Right lobe of liver (tissue), 6 donors: ENCODE measurements at places on chromosomes 7 and 10.
A peak's percentile ranks its signal among the peaks of the same experiment; 100 is the strongest.

- DNase-seq = no peak
These were observed 15.3 kb downstream of the PLAU start for GRCh38 chr10:73926152-73926764.

GRCh38 chr10:71213761-71214440 is 1.5 kb downstream of the UNC5B start:
- peak; percentile 36 for DNase-seq

DNA sequence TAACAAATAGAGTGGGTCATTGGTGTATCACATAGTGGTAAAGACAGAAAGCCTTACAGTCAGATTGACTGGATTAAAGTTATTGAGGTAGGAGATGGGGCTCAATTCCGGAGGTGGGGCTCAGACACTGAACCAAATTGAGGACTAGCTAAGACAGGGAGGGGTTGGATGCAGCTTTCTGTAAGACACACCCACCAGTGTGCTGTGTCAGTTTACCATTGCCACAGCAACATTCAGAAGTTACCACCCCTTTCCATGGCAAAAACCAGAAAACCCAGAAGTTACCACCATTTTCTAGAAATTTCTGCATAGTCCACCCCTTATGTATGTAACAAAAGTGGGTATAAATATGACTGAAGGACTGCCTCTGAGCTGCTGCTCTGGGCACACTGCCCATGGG is 167.6 kb upstream of the TMEM72 start:
- DNase-seq = no peak

DNA sequence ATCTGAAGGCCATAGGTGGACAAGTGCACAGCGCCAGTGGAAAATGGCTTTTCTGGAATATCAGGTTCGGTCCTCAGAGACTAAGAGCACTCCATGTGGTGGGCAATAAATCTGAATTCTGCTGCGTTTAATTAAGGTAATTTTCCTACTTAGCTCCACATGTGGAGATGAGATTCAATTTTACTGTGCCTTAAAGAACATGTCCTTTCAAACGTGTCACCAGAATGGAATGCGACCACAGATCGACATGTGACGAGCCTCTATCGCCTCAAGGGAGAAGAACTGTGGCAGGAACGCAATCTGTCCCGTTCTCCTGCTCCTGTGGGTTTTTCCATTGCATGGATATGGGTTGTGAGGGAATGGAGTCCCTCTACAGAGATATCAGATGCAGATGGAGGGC is 205.3 kb upstream of the ZNF32 start:
- DNase-seq = no peak

- DNase-seq = no peak
These were observed 237.0 kb downstream of the WDR37 start for GRCh38 chr10:1293157-1293556.

DNA sequence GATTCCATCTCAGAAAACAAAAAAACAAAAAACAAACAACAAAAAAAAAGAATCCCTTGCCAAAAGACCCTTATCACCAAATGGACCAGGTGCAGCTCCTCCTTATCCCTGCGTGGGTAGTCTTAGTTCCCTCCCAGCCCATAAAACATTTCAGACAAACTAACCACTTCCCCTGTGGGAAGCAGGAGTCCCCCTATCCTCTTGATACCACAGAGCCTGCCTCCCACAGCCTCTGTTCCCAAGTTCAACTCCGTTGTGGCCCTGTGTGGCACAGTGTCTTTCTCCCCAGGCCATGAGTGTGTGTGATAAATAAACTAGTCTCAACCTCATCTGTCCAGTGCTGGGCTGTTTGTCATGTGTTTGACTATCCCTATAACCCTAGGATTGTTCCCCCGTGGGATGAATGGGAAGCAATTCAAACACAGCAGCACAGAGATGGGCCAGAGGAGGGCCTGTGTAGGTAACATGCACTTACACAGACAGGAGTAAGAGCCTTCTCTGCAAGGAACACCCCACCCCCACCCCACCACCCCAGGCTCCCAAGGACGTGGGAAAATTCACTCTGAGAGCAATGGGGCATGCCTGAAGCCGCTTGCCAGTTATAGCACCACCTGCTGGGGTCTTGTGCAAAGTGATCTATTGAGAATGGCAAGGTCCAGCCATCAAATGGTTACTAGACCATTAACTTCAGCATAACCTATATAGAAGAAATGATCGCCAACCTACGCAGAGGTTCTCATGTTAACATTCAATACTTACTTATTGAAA is 147.1 kb upstream of the GHITM start:
- no peak for DNase-seq

DNA sequence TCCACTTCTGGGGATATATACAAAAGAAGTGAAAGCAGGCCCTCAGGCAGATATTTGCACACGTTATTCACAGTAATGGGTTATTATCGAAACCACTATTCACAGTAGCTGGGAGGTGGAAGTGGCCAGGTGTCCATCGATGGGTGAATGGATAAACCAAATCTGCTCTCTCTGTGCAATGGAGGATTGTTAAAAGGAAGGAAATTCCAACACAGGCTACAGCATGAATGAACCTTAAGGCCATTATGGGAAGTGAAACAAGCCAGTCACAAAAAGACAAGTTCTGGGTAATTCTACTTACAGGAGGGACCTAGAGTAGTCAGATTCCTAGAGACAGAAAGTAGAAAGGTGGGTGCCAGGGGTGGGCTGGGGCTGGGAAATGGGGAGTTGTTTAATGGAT is 48.5 kb upstream of the BHLHA15 start:
- DNase-seq = no peak

- DNase-seq = no peak
These were observed 754.2 kb downstream of the GRID1 start for GRCh38 chr10:85612378-85612775.

DNA sequence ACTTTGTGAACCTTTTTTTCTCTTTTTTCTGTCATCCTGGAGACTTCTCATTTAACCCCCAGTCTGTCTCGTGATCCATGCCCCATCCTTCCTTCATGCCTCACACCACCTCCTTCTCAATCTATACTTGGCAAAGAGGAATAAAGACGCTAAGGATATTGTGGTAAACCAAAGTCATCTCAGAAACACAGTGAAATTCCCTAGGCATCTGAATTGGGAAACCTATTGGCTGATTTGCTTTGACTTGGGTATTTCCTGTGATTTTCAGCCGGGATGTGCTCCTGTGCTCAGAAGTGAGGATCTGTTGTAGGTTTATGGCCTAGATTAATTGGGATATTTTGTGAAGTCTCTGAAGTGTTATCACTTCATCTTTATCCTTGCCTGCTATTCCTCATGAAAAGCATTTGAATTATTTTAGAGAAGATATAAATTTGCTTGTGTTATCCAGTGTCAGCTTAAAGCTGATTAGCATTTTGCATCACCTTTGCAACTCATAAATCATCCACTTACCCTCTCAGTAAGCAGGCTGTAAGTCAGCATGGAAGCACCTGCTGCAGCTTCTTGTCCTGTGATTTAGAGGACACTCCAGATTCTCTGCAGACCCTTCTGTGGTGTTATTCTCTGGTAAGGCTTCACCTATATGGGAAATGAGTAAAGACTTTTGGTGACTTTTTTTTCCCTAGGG is 138.0 kb downstream of the AUTS2 start:
- no peak for DNase-seq

GRCh38 chr10:72110673-72111401 is 22.5 kb upstream of the SPOCK2 start:
- DNase-seq = no peak

GRCh38 chr7:2845034-2845592 is 1.0 kb upstream of the GNA12 start:
- no peak for DNase-seq

DNA sequence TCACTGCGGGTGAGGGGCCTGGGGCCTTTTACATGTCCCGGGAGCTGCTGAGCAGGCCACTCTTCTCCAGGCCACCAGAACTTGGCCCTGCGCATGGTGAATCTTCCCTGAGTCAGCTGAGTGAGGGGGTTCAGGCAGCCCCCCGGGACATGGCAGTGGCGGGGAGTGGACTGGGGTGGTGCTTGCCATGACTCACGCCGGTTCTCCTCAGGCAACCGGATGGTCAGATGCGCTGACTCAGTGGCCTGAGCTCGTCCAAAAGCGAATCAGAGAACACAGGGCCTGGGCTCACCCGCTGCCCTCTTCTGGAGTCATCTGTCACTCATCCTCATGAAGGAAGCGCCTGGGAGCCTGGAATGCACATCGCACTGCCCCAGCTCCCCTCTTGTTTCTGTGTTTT is 33.5 kb downstream of the HTRA1 start:
- DNase-seq = no peak

DNA sequence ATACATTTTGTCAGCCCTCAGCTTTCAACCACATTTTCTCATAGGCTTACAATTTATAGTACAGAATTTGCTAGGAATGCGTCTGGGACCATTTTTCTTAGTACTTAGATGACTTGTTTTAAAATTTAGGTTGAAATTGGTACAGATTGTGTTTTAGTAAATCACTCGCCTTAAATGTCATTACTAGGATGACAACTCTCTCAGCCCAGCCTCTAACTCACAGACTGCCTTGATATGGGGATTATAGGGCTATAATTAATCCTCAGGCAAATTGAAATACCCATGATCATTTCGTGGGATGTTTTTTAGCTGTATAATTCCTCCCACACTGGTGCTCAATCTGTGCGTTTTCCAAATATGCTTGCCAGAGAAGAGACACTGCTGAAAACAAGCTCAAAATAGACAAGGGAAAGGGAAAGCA is 299.7 kb upstream of the AKR1E2 start:
- DNase-seq = no peak

GRCh38 chr7:151018421-151019129 is 5.7 kb downstream of the ATG9B start:
- peak; percentile 44 for DNase-seq

DNA sequence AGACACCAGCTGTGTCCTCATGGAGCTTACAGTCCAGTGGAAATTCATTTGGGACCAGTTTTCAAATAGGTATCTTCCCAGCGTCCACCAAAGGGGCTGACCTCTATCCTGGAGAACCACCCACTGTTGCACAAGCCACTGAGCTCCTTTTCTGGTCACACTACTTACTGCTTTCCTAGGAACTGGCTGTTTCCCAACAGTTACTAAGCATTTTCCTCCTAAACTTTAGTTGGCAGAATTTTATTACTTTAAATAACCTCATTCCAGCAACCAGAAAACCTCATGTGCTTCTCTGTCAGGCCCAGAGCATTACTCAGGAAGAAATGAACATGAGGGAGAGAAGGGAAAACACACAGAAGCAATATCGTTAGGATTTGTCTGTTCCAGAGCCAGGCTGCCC is 183.1 kb downstream of the GPAM start:
- no peak for DNase-seq

GRCh38 chr10:29888321-29888720 is 171.1 kb downstream of the JCAD start:
- DNase-seq = no peak

GRCh38 chr7:136234040-136234439 is 256.9 kb upstream of the MTPN start:
- DNase-seq = no peak
